Ecto neural progenitor cell (in vitro differentiated cells): ENCODE measurements at places on chromosomes 5 and 9.

DNA sequence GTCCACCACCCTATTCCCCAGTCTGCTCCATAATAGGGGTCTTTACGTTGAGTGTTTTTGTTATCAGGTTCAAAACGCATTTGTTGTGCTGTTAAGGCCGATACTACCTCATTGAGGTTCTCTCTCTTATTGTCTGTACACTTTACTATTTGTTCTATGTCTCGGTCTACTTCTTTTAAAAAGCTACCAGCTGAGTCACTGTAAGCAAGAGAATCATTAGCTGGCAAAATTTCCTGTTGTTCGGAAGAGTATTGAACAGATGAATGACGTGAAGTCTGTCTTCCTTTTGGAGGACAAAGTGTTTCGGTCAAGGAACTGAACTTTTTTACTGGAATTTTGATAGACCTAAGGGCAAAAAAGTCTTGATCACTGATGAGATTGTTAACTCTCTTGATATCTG is 10.3 kb downstream of the LYSMD3 start:
- DNase-seq: no peak

DNA sequence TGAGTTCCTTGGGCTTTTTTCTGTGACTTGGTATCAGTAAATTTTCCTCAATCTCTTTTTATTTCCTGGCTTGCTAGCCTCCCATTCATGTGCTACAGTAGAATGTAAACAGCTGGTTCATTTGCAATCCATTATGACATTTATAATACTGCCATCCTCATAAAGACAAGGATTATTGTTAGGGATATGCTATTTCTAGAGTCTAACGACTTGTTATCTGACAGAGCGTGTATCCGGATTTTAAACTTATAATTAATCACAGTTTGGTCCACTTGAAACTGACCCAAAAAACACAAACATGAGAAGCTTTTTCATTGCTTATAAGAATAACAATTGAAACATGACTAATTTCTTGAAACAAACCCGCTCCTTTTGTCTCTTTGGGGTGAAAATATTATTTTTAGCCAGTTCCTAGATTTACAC is 585.8 kb downstream of the TLE4 start:
- DNase-seq: no peak

DNA sequence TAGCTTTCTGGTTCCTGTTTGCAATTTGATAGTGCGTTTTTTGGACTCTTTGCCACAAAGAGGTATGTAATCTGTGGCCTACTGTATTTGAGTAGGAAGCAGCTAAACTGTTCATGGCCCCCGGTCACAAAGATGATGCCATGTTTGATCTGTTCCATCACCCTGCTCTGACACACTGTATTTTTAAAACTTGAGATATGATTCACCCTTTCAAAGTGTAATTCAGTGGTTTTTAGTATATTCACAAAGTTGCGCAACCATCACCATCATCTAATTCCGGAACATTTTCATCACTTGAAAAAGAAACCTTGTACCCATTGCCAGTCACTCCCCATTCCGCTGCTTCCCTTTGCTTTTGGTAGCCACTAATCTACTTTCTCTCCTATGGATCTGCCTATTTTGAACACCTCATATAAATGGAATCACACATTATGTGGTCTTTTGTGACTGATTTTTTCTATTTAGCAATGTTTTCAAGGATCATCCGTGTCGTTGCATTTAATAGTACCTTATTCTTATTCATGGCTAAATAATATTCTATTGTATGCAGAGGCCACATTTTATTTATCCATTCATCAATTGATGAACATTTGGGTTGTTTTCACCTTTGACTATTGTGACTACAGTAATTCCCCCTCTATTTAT is 141.6 kb downstream of the NR3C1 start:
- DNase-seq: no peak

- no peak for DNase-seq
Measured at GRCh38 chr5:138815529-138815928, 59.6 kb downstream of the LRRTM2 start.

DNA sequence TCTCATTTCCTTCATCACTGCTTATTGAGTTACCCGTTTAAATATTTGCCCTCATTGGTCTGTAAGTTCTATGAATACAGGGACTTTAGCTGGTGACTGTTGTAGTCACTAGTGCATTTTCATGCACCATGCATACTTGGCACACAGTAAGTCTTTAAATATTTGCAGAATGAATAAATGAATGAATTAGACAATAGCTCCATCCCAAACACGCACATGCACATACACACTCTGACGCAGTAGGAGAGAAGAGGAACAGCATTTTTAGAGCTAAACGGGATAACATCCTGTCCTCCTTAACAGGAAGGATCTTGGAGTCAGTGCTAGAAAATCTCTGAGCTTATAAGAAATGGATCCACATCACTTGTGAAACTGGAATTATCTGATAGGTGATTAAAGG is 447.7 kb downstream of the KIF4B start:
- no peak for DNase-seq

- DNase-seq: no peak
Measured at GRCh38 chr9:119009249-119009648, 360.0 kb downstream of the BRINP1 start.

- no peak for DNase-seq
Measured at GRCh38 chr5:177232358-177232757, 71.2 kb downstream of the RAB24 start.

- DNase-seq: no peak
Measured at GRCh38 chr5:179118338-179118737, 58.2 kb downstream of the ZNF354C start.

DNA sequence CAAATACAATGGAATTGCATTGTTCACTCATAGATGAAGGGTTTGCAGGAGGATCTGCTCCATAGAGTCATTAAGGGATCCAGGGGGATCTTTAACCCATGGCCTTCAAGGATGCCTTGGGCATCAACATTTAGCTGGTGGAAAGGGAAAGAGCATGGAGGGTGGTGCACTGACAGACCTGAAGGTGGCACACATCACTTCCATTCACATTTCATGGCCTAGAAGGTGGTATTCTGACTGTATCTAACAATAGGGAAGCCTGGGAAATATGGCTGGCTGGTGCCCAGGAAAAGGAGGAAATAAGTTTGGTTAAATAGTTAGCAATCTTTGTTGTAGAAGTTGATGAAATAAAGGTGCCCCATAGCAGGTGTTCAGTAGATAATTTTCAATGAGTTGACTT is 230.2 kb downstream of the CD180 start:
- DNase-seq: no peak

DNA sequence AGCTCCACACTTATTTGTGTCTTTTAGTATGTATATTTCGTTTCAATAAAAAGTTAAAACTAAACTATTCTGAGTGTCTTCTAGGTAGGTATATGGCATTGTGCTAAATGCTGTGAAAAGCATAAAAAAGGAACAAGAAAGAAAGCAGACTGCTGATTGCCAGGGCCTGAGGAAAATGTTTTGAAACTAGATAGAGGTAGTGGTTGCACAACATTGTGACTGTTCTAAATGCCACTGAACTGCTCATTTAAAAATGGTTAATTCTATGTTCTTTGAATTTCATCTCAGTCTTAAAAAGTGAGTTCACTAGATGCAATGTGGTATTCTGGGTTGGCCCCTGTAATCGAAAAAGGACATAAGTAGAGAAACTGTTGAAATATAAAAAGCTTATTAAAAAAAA is 2.6 kb upstream of the ALAD start:
- no peak for DNase-seq

- DNase-seq: no peak
Measured at GRCh38 chr9:112044186-112044585, 130.9 kb downstream of the SUSD1 start.

DNA sequence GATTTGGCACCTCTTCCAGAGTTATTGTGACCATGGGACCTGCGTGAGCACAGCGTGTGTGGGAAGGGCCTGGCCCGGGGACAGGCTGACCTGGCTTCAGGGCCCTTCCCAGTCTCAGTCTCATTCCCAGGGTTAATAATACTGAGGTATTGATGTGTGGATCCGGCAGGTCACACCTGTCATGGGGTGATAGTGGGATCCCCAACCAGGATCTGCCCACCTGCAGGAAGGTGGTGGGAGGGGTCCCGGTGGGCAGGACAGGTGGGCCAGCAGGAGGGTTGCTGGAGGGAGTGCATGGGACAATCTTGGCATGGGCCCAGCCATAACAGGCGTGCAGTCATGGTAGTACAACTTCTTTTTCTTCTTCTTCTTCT is 55.4 kb downstream of the COL15A1 start:
- DNase-seq: no peak

- no peak for DNase-seq
Measured at GRCh38 chr5:140967226-140967893, 1.1 kb downstream of the PCDHAC2 start.

GRCh38 chr5:178542455-178542854 is 47.7 kb downstream of the COL23A1 start:
- no peak for DNase-seq

GRCh38 chr9:37342895-37343294 is 79.6 kb upstream of the GRHPR start:
- no peak for DNase-seq

DNA sequence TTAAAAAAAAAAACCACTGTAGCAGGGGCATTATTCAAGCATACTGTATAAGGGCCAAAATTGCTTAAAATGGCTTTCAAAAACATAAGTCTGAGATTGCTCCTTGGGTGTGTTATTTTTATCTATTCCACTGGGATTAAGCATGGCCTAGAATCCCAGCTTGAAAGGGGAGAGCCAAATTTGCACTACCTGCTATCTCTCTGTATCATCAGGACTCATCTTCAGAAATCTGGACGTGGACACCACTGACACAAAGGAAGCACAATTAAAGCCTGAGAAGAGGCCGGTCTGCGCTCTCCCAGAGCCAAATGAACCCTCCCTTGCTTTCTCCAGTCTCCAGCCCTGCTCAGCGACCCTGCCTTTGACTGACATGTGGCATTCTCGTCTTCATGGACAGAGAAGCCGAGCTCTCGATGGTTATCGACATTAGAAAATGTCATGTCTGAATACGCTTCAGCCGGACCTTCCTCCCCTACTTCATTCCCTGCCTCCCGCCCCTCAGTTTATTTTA is 151.3 kb downstream of the EBF1 start:
- no peak for DNase-seq

DNA sequence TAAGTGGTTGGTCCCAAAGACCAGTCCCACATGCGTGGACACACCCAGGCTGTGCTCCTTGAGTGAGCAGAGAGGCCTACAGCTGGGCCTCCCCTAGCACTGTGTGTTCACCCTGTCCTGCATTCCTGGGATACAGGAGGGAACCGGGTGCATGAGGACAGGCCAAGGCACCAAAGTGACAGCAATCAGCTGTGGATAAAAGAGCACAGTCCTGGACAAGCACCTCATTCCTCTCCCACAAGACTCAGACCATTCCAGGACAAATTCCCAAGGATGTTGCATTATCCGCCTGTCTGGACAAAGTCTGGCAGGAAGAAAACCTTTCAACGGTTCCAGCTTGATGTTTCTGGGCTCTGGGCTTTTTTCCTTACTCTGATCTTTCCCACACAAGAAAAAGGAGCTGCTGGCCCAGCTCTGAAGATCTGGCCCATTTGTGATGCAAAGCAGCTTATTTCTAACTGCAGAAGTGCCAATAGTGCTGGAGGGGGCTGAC is 273.2 kb downstream of the ENC1 start:
- peak; percentile 34 for DNase-seq

GRCh38 chr5:39021413-39021812 is 52.8 kb downstream of the RICTOR start:
- no peak for DNase-seq

DNA sequence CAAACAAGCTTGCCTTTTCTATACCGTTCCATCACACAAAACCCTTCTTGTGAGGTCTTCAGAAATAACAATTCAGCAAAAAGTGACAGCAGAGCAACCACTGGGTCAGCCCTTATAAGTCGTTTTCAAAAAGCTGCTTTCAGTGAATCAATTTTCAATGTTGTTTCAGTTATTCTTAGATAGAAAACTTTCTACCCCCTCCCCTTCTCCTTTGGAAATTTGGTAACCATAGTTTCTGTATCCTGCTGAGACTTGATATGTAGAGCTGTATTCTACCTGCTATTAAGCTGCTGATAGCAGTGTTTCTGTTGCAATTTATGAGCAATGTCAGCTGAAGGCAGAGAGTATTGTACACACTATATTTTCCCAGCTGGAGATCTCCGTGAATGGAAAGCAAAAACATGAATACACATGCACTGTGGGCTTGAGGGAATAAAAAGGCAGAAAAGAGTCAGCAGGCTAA is 75.7 kb downstream of the ZNF608 start:
- no peak for DNase-seq

- DNase-seq: no peak
Measured at GRCh38 chr9:95517559-95518425, 1.0 kb upstream of the PTCH1 start.

DNA sequence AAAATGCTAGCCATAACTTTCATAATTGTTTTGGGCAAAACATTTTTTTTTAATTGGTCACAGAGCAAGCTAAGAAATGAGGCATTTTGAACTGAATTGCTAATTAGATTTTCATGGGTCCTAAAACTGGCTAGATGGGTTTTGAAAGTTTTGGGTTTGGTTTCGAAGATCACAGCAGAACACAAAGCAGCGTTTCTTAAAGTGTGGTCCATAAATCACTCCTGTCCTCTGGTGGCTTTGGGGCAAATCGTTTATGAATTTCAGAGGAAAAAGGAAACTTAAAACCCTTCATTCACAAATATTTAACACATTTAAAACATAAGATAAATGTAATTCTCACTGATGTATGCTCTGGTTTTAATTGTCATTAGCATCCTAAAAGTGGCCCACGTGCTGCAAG is 503.7 kb downstream of the SPATA31D1 start:
- no peak for DNase-seq

- DNase-seq: no peak
Measured at GRCh38 chr5:32531885-32532520, 53.4 kb upstream of the SUB1 start.

- no peak for DNase-seq
Measured at GRCh38 chr9:93724852-93725251, 148.5 kb downstream of the PHF2 start.

DNA sequence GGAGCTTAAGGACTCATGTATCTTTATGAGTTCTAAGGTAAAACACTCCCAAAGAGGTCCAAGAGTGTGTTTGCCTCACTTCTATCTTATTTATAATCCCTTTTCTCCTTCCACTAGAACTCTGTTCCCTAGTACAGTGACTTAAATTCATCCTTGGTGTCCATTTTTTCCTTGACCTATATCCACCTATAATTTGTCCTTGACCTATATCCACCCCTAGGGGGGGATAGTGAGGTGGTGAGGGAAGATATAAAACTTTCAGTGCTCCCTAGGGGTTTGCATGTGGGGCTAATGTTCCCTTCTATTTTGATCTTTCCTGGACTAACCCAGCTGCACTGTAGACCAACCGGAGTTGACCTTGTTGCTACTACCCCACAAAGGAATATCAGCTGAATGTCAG is 83.5 kb upstream of the GNAQ start:
- no peak for DNase-seq

DNA sequence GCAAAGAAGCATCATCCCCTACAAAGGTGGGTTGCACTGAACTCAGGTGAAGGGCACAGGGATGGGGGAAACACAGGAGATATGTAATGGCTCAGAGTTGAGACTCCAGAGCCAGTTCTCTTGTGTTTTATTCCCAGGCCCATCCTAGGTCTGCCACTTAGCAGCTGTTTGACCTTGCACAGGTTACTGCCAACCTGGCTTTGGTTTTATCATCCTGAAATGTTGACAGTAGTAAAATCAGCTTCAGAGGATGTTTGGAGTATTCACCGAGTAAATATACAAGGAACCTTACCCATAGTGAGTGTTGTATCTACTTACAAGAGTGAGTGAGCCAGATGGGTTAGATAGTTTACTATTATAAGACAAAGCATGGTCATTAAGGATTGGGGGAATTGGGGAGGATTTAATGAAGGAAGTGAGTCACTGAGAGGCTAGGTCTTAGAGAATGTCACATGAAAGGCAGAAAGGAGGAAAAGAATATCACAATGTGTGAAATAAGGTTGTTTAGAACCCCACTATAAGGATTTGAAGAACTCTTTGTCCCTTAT is 141.3 kb downstream of the MAN2A1 start:
- no peak for DNase-seq
